Motor neuron (in vitro differentiated cells): ENCODE measurements at places on chromosomes 1 and 21.

DNA sequence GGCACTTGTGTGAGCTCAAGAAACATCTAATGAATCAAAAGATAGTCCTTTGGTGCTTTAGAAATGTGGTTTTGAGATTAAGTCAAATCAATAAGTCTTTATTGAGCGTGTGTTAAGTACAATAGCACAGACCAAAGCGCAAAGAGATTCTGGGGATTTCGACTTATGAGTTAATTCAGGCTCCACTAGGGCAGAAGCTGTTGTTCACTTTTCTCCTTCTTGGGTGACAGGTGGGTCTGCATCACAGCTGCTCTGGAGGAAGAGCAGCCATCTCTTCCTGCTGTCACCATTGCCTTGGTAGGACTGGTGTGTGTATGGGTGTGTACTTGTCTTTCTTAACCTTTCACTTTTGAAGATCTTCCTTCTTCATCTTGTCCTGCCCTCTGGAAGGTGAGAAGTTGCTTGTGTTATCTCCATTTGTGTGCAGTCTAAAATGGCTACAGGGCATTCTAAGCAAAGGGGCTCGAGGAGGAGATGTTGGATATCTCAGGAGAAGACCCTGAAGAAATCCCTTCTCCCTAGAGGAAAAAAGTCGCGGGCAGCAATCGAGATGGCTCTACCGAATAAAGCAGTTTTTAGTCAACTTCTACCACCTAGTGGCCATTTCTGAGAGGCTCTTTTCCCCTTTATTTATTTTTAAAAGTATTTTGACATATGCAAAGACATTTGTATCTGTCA lies 22.9 kb upstream of the DISC1 start:
- ATAC-seq = peak; percentile 81

GRCh38 chr21:27024971-27025370 lies 58.1 kb upstream of the ADAMTS5 start:
- ATAC-seq = no peak

DNA sequence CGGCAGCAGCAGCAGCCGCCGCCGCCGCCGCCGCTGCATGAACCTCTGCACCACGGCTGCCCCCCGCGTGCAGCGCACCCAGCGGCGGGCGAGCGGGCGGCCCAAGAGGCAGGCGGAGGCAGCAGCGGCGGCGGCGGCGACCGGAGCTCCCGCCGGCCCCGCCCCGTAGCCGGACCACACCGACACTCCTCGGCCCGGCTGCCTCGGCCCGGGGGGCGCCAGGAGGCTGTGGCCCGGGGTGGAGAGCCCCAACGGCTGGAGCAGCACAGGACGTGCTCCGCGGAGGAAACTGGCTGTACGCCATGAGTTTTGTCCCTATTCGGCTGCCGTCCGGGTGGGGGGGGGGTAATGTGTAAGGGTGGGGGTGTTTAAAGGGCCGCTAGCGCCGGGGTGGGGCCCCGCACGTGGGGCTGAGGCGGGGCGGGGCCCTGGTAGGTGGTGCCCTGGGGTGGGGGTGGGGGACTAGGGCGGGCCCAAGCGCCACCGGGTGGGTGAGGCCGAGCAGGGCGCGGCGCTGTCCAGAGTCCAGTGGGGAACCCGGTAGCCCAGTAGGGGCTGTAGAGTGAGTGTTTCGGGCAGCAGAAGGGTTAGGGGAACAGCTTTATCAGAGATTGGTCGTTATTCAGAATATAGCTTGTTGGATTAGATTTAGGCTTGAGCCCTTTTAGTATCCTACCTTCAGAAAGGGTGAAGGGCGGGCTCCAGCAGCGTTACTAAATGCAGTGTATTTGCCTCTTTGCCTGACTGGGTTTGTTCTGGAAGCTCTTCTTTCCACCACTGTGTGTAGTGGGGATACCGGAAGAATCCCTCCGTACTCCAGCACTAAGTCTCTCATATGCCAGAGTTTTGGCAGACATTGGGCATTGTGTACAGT lies at the start of gene FAM78B:
Gene FAM78B, minus strand, starts transcription at position 304 of the 874 bp plus-strand sequence. CDS start 753 bp downstream, outside the sequence.
- peak; percentile 81 for ATAC-seq

DNA sequence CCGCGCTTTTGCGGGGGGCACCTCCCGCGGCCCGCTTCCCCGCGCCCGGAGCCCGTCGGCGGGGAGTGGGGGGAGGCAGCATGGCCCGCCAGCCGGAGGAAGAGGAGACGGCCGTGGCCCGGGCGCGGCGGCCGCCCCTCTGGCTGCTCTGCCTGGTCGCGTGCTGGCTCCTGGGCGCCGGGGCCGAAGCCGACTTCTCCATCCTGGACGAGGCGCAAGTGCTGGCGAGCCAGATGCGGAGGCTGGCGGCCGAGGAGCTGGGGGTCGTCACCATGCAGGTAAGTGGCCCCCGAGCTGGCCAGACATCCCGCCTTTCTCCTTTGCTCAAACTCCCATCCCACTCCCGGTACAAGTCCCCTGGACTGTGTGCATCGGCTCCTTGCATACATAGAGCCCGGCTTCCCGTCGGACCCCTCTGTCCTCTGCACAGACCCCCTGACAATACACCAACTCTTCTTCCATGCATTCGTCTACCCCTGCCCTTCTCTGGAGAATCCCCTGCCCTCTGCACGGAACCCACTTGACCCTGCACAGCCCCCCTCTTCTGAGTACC lies 812 bp downstream of the CACHD1 start:
- peak; percentile 47 for ATAC-seq

DNA sequence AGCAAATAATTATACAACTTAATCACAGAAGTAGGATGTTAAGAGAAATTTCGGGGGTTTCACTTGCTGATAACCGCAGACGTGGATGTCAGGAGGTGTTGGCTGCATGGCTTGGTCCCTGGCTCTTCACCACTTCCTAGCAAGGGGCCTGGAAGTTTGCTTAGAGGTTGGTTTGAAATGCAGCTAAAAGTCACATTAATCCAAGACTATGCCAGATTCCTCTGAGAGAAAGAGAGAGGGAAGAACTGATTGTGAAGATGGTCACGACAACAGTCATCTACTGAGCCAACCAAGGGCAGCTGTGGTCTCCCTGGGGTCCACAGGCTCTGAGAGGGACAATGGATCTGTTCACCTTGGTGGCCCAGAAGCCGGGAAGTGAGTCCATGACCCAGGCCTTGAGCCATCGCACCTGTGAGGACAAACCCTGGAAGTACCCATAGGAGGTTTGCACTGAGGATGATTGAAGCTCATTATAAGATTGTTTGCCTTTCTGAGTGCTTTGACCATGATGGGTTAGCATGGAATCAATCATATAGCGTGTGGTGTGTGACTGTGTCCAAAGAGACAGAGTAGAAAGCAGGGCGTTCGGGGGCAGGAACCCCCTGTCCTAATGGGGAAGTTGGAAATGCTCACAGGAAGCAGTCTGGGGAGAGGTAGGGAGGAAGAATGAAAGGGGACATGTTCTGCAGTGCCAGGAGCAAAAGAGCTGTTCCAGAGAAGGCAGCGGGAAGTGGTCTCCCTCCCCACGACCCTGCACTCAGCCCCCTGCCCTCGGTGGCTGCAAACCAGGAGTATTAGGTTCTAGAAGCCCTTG lies 47.1 kb downstream of the UMODL1 start:
- no peak for ATAC-seq

DNA sequence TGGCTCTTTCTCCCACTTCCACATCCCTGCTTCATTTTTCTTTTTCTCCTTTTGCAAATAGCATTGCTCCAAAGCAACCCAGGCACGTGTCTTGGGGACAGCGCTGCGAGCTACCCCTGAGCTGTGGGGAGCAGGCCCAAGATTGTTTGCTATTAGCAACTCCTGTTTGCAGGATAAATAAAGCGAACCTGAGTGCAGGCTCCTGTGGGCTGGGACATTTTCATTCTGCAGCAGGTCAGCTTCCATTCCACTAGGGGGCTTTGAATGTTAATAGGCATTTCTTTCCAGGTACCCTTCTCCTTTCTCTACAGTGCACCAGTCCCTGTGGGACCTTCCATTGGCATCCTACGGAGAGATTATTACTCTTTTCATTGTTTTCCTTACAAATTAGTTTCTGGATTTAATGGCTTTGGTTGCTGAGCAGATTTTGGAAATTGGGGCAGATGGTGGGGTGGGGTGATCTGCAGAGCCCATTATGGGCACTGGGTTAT lies 54.0 kb downstream of the OLFML3 start:
- ATAC-seq = peak; percentile 84

GRCh38 chr1:214415131-214415530 lies 134.2 kb downstream of the SMYD2 start:
- no peak for ATAC-seq

DNA sequence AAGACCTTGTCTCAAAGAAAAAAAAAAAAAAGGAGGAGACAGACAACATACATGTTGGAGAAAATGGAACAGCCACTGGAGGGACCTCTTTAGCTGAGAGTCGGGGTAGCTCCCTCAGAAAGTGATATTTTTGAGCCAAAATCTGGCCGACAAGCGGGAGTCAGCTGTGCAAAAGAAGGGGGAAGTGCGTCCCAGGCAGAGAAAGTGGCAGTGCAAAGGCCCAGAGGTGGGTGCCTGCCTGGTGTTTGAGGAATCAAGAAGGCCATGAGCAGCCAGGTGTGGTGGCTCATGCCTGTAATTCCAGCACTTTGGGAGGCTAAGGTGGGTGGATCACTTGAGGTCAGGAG lies 6.1 kb upstream of the CROCC start:
- ATAC-seq = no peak

DNA sequence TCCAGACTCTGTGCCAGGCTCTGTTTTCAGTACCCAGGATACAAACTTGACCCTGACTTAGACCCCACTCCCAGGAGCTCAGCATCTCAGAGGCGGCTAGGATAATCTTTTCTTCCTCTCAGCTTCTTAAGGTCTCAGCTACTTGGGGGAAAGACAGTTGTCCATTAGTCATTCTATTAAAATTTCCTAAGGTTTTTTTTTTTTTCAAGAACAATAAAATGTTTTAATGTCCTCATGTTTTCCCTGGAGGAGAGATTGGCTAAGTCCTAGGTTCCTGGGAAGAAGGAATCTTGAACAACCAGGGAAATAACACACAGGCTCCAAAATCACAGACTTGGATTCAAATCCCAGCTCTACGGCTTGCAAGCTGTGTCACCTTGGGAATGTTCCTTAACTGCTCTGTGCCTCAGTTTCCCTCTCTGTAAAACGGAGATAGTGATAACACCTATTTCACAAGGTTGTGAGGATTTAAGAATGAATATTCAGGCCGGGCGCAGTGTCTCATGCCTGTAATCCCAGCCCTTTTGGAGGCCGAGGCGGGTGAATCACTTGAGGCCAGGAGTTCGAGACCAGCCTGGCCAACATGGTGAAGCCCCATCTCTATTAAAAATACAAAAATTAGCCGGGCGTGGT lies 33.0 kb downstream of the CDK18 start:
- no peak for ATAC-seq
